ENCODE measurements at places on chromosomes 12 and 14. TPM values are rescaled to one million over a fixed set of nuclear protein-coding genes. Genes with fewer than 3 reads are reported as not detected.

OAS3 gene
- total RNA-seq = 20.3 TPM

ADCY4 gene
- not detected for total RNA-seq

OR6C2 gene
- total RNA-seq = not detected

COCH gene
- 27.1 TPM for total RNA-seq

SLC17A8 gene
- total RNA-seq = not detected

TAS2R31 gene
- total RNA-seq = not detected

SLC5A8 gene
- not detected for total RNA-seq
